ENCODE measurements at places on chromosomes 6 and 20. TPM values are rescaled to one million over a fixed set of nuclear protein-coding genes. Genes with fewer than 3 reads are reported as not detected.

The XKR7 gene
- under 0.01 TPM for total RNA-seq

The RAET1G gene
- not detected for total RNA-seq

The SLC17A9 gene
- total RNA-seq: 2.9 TPM

The OGFR gene
- total RNA-seq: 61.5 TPM

- DNase-seq: no peak
These were observed 257.9 kb downstream of the MAFB start for GRCh38 chr20:40431112-40431511.

GRCh38 chr6:110526726-110527125 is 50.3 kb upstream of the SLC22A16 start:
- no peak for DNase-seq
